ENCODE measurements at places on chromosomes 13 and 19.

- no peak for DNase-seq
Measured at GRCh38 chr13:86569119-86569518, 769.9 kb upstream of the SLITRK6 start.

DNA sequence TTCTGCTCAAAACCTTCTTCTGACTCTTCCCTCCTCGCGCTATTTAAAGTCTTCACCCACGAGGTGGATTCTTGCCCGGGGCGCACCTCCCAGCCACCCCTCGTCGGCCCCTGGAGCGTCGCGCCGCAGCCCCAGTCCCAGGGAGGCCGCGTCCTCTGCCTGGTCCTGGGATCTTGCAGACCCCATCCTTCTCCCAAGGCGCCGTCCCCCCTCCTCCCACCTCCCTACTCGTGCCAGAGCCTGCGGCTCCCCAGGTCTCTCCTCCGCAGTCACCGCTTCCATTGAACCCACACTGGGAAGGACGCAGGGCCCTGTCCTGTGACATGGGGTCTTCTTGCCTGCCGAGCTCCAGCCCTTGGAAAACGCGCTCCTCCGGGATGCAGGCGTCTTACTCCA is 486 bp downstream of the ZNF808 start:
- no peak for DNase-seq

GRCh38 chr13:59422646-59423045 is 741.1 kb downstream of the DIAPH3 start:
- DNase-seq = no peak

- DNase-seq = no peak
Measured at GRCh38 chr13:25857830-25858229, 194.0 kb downstream of the SHISA2 start.

GRCh38 chr19:23095418-23095817 is 21.4 kb upstream of the ZNF730 start:
- DNase-seq = no peak

GRCh38 chr19:18594824-18595373 is 6.3 kb downstream of the REX1BD start:
- DNase-seq = no peak

- DNase-seq = no peak
Measured at GRCh38 chr19:50384685-50385535, 763 bp downstream of the POLD1 start.

DNA sequence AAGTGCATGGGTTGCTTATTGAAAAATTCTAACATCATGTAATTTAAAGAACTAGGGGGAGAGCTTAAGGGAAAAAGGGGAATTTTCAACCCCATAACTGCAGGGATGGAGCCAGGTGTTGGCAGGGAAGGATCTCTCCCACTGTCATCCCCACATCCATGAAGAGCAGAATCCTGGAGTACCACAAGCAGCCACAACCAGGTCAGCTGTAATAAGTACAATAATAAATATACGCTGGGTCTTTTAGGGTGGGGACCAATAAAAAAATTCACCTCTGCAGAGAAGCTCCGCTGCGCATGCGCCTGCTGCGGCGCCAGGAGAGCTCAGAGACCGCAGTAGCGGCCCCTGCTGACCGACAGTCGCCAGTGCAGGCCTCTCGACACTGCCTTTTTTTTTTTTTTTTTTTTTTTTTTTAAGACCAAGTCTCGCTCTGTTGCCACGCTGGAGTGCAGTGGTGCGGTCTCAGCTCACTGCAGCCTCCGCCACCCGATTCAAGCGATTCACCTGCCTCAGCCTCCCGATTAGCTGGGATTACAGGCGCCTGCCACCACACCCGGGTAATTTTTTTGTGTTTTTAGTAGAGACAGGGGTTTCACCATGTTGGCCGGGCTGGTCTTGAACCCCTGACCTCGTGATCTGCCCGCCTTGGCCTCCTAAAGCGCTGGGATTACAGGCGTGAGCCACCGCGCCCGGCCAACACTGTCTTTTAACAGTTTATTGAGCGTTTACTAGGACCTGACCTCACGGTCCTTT is 2.5 kb upstream of the EEF2 start:
- peak; percentile 84 for DNase-seq

DNA sequence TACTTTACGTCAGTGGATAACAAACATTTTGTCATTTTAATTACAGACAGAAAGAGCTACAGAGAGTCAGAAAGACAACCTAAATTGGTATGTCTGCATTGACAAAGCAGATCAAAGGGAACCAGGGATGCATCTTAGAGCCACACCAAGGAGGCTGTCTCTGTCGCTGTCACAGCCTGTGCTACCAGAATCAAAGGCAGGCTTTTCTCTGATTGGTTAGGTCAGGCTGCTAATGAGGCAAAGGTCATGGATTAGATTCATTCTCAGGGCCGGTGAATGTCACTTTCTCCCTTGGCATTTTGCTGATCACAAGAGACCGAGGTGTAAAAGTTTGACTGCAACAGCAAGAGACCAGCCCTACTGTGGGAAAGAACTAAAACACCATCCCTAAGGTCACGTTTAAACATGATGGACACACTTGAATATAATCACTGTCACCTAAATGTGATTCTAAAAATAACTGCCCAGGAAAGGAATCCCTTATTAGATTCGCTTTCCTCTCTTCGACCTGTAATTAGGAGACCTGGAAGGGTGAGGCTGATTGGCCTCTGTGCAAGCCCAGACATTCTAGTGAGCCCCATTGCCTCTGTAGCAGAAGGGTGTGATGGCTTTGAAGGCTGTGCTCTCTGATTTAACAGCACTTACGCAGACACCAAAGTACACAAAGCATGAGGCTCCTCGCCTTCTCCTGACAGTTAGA is 314.4 kb upstream of the NBEA start:
- DNase-seq = no peak

DNA sequence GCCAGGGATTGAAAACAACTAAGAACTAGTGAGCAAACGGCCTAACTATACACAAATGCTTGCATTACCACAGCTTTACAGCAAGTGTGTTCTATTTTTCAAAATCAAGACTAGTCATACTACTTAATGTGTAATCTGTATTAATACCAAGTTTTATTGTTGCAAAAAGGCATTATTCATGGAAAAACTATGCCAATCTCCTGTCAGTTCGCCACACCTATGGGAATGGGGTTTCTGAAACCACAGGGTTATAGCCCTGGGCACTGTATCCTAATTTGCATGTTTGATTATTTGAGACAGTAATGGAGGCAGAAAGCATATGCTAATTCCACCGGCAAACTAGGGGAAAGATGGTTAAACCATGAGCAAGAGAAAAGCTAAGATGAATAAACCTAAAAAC is 14.3 kb downstream of the GAS6 start:
- DNase-seq = no peak

DNA sequence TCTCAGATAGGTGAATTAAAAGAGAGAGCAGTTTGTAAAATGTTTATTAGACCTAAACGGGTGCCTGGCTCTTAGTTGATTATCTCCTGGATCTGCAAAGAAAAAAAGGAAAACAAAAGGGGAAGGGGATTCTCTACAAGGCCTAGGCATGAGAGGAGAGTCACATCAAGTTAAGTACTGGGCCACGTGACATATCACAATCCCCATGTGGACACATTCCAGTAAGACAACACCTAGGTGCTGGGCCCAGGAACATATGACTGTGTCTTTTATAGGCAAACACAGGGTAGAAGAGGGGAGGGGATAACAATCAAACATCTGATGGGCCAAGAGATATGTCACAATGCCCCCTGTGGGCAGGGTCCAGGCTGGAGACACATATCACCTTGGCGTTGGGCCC is 4.2 kb upstream of the ZNF91 start:
- DNase-seq = no peak

- DNase-seq = no peak
Measured at GRCh38 chr19:1304197-1304924, 18.7 kb downstream of the EFNA2 start.
